KBM-7 (cell line): ENCODE measurements at places on chromosomes 16 and 17.

DNA sequence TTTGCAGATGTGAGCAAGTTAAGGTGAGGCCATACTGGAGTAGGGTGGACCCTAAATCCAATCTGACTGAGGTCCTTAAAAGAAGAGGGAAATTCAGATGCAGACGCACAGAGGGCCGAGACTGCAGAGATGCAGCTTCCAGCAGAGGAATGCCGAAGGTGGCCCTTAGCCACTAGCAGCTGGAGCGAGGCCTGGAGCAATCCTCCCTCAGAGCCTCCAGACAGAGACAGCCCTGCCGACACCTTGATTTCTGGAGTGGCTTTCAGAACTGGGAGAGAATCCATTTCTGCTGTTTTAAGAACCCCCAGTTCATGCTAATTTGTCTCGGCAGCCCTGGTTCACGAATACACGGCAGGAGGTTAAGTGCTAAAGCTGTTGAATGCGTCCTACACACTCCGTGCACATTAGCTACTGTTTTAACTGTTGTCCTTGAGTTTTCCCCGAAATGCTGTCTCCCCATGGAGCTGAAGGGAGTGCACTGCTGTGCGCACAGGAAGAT is 135.5 kb downstream of the IRF8 start:
- DNase-seq = no peak

GRCh38 chr16:9286930-9287329 is 195.5 kb downstream of the HAPSTR1 start:
- DNase-seq = no peak

DNA sequence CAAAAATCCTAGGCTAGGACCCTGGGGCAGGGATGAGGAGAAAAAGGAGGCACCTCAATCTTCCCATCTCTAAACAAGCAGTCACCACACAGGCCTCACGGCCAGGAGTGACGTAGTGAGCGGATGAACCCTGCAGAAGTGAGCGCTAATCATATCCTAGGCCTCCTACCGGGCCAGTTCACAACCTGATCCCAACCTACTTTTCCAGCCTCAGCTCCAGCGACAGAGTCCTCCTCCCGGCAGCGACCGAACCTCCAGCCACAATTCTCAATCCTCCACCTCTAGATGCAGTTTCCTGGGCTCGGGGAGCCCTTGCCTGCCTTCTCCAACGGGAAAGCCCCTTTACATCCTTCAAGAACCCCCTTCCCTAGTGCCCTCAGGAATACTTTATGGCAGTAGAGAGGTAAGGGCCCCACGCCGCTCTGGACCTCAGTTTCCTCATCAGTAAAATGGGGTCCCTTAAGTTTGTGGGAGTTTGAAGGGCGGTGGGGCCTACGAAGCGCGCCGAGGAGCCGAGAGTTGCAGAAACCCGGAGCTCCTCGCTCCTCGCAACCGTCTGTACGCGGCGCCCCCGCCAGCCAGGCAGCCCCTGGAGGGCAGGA is 1.4 kb downstream of the ZNF668 start:
- peak; percentile 49 for DNase-seq

- no peak for DNase-seq
Observed at GRCh38 chr16:4328782-4329775, 13.2 kb downstream of the GLIS2 start.

GRCh38 chr17:27898096-27898495 is 4.9 kb upstream of the LYRM9 start:
- DNase-seq = no peak

GRCh38 chr16:51390877-51391276 is 239.8 kb upstream of the SALL1 start:
- no peak for DNase-seq

DNA sequence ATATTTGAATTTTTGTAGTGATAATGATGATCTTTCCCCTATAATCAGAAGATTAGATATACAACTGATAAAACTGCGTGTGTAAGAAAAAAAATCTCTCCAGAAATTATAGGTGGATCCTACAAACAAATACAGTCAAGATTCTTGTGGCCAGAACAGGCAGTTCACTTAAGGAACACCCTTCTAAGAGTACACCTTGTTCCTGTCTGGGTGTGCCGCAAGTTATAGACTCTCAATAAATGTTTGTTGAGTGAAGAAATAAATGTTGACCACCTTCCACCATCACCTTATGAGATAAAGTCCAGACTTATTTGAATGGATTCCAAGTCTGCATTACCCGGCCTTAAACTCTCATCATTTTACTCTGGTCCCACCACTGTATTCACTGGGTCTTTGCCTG is 45.7 kb upstream of the SCNN1B start:
- no peak for DNase-seq

DNA sequence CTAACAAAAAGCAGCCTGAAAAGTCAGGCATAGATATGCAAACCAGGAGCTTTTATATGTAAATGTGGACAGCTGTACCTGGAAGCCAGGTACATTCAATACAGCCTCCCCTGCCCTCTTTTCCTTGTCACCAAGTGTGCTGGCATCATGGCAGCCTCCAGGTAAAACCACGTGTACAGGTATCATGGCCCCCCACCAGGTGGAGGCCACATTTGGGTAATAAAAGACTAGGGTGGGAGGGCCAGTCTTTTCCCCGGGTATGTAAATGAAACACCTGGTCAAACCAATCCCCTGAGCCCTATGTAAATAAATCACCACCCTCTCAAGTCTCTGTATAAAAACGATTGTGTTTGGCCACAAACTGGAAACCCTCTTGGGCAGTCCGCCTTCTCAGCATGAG is 226.4 kb upstream of the GOT2 start:
- no peak for DNase-seq

GRCh38 chr16:1285669-1286512 is 23.5 kb upstream of the UBE2I start:
- DNase-seq = no peak

GRCh38 chr17:15274017-15274416 is 8.9 kb upstream of the PMP22 start:
- DNase-seq = no peak

DNA sequence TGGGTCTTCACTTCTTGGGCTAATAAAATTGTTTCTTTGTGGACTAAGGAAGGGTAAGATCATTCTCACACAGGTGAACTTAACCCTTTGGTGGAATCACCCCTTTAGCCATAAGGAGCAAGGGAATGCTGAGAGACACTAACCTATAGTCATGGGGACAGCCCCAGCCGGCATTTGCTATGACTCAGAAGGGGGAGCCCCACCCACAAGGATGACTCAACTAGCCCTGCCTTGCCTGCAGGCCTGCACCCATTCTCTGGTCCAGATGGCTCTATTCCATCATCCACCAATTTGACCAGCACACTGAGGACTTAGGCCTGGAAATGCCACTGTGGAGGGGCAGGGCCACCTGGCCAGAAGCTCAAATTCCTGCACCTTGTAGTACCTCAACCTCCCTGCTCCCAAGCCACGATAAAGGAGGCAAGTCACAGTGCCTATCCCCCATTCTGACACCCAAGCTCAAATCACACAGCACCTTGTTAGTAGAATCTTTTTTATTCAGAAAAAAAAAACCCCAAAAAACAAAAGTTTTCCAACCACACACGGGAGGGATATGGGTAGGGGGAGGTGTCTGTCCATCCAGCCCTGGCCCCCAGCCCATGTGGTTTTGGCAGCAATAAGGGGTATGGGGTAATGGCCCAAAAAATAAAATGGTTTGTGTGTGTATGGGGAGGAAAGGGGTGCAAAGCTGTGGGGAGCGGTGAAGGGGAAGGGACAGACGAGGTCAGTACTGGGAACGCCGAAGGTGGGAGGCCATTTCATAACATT is 3.0 kb downstream of the PFN1 start:
- DNase-seq = no peak

- no peak for DNase-seq
Observed at GRCh38 chr17:82879241-82879640, 39.4 kb upstream of the ZNF750 start.

- no peak for DNase-seq
Observed at GRCh38 chr16:30834130-30834740, 47.2 kb upstream of the ZNF629 start.

GRCh38 chr17:77721846-77722160 is 236.7 kb upstream of the TNRC6C start:
- DNase-seq = no peak

- DNase-seq = no peak
Observed at GRCh38 chr17:34730816-34731215, 151.4 kb downstream of the TMEM132E start.

DNA sequence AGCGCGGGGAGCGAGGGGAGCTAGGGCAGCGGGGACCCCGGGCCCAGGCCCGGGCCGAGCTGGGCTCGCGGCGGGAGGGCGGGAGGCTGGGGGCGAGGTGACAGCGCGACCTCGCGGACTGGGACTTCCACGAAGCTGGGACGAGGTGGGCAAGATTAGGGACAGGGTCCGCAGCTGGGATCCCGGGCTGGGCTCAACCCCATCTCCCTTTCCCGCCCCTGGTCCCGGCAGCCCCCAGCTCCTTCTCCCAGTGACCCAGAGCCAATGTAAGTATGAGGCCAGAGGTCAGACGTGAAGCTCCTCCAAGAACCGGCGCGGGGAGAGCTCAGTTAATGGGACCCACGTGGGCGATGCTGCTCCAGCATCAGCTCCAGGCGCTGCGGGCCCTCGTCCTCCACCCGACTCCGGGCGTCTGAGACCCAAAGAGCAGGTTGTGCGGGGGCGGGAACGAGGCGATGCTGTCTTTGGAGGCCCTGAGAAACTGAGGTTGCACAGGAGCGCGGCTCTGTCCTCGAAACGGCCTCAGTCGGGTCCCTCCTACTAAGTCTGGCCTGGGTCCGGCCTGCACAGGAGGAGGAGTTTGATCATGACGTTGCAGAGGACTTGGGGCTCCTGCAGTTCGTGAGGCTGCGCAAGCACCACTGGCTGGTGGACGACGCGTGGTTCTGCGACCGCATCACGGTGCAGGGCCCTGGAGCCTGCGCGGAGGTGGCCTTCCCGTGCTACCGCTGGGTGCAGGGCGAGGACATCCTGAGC is 585 bp downstream of the ALOX12 start:
- no peak for DNase-seq

DNA sequence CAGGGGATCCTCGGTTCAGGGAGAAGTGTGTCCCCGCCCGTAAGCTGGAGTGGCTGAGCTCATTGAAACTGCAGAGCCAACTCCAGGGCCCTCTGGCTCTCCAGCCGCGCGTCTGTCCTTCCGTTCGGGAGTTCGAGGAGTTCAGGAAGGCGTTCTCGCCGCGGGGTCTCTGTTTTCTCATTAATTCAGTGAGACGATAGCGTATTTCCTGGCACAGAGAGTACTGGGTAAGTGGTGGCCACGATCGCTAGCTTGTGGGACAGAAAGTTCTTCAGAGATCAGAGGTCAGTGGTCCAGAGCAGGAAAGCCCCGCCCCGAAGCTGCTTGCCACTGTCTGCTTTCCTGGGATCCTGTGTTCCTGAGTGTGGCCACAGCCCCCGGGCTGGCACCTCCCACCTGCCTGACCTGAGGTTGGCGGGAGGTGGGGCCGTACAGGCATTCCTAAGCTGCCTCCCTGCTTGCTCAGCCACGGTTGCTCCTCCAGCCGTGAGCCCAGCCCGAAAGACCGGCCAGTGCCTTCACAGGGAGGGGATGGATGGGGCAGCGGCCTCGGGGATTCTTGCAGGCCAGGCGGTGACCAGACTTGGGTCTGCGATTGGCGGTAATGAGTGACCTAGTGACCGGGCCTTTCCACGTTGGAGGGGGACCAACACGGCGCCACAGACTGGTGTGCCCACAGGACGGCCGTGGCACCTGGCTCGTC is 8.9 kb downstream of the BAIAP2 start:
- DNase-seq = no peak

GRCh38 chr17:9274973-9275372 is 253.7 kb downstream of the NTN1 start:
- no peak for DNase-seq

- peak; percentile 19 for DNase-seq
Observed at GRCh38 chr16:1771188-1771863, at the start of gene NME3. Gene NME3, minus strand, starts transcription at chr16:1771543. Its CDS starts 9 bp downstream, at chr16:1771534.

DNA sequence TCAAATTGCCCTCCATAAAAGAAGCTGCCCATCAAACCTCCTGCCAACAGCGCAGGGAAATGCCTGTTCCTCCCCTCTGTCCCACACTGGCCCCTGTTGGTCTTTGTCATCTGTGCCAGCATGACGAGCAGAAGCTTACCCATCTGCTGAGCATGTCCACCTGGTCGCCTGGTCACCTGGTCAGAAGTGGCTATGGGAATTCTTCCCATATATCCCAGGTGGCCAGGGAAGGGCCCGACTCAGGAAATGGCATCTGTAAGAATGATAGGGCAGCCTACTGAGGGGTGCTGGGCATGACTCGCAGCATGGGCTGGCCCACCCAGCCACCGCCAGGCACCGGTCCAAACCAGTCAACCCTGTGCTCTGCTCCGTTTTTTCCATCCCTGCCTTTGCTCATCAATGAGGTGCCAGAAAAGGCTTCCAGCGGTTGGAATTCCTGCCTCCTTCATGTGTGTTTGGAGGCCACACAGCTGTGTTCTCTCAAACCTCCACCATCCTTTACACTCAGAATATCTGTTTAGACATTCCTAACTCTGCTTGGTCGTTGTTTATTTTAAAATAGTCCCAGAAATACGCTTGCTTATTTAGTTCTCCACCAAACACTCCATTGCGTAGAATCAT is 145.2 kb downstream of the CLEC16A start:
- no peak for DNase-seq

GRCh38 chr16:4477966-4478365 is 1.8 kb downstream of the HMOX2 start:
- peak; percentile 53 for DNase-seq

GRCh38 chr16:79593754-79594153 is 6.8 kb downstream of the MAF start:
- DNase-seq = no peak

DNA sequence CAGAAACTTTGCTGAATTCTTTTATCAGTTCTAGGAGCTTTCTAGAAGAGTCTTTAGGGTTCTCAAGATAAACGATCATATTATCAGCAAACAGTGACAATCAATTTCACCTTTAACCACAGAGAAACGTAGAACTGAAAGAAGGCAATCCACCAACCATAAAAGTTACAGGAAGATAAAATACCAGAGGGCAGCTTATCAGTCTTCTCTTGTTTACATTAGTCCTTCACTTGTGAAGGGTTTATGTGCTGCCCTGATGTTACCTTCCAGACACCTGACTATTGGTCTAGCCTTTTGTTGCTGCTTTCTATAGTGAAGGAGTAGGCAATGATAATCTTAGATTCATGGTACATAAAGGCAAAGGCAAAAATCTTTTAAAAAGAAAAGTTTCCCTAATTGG is 73.2 kb upstream of the EFCAB3 start:
- DNase-seq = no peak

DNA sequence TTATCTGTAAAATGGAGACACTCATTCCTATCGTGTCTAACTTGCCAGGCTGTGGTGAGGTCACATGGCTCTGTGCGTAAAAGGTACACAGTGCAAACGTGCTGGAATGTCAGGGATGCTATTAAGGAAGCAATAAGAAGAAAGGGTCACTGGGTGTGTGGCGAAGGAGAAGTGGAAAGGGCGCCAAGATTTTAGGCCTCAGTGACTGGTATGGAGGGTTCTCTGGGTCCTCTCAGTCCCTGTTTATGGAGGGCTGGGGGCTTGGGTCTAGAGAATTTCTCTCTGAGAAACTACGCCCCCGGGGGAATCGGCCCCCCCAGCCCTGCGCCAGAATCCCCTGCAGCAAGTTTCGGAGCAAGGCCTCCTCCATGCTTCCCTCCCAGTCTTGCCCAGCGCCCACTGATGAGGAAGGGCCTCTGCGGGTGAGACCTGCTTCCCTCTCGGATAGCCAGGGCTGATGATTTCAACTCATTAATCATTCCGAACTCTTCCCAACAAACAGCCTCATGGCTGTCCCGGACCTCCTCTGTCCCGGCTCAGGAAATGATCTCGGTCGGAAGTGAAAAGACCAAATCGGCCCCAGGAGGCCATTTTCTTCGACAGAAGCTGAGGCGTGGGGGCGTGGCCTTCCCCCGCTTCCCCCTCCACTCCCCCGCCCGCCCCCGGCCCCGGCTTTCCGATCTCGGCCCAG is 1.2 kb upstream of the HEXIM1 start:
- no peak for DNase-seq

- no peak for DNase-seq
Observed at GRCh38 chr17:52678211-52678610, 519.7 kb upstream of the CA10 start.
